ENCODE measurements at places on chromosomes 13 and 19.

- no peak for DNase-seq
These were observed 156.5 kb downstream of the LMO7 start for GRCh38 chr13:75792526-75793187.

DNA sequence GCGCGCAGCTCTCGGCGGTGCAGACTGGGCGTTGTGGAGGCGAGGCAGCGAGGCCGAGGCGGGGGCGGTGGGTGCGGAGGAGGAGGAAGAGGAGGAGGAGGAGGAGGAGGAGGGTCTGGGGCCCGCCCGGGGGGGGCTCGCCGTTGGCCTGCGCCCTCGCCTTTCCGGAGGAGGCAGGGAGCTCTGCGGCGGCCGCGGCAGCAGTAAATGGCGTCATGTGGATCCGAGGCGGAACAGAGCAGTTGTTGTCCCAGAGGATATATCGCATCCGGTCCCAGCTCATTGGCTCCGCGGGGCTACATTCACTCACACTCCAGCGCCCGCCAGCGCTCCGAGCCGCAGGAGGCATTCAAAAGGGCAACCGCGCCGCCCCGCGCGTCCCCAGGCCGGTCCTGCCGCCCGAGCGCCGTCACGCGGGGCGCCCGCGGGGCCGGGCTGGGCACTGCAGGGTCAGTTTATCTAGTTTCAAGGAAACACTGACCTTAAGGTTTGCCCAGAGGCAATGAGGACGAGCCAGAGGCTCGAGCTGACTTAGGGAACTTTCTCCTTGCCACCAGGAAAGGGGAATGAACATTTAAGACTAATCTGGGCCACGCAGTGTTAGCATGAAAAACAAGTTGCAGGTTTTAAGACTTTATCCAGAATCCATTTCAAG is at the start of gene SPRY2:
Gene SPRY2 (minus strand): TSS at position 26 of the 655 bp plus-strand sequence. CDS start 3,421 bp downstream, outside the sequence.
- no peak for DNase-seq

DNA sequence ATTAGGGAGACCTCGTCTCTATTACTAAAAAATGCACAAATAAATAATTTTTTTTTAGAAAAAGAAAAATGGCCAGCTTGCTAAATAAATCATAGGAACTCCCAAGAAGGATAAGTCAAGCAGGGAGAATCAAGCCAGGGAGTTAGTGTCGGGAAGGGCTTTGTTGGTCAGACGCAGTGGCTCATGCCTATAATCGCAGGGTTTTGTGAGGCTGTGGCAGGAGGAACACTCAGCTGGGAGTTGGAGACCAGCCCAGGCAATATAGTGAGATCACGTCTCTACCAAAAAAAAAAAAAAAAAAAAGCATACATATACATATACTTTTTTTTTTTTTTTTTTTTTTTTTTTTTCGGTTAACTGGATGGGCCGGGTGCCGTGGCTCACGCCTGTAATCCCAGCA is 9.0 kb downstream of the NACC1 start:
- no peak for DNase-seq

DNA sequence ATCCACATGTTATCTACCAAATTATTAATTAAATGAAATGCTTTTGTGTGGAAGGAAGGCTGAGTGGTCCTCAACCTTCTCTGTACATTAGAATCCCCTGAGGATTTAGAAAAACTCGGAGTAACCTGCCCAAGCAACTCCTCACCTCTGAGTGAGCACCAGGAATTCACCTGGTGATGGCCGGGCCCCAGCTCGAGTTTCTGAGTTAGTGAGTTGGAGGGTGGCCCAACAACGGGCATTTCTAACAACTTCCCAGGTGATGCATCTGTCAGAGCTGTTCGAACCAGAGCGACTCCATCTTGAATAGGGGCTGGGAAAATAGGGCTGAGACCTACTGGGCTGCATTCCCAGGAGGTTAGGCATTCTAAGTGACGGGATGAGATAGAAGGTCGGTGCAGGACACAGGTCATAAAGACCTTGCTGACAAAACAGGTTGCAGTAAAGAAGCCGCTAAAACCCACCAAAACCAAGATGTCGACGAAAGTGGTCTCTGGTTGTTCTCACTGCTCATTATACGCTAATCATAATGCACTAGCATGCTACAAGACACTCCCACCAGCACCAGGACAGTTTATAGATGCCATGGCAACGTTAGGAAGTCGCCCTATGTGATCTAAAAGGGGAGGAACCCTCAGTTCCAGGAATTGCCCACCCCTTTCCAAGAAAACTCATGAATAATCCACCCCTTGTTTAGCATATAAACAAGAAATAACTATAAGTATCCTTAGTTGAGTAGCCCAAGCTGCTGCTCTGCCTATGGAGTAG is 44.2 kb upstream of the SHISA2 start:
- DNase-seq = no peak

DNA sequence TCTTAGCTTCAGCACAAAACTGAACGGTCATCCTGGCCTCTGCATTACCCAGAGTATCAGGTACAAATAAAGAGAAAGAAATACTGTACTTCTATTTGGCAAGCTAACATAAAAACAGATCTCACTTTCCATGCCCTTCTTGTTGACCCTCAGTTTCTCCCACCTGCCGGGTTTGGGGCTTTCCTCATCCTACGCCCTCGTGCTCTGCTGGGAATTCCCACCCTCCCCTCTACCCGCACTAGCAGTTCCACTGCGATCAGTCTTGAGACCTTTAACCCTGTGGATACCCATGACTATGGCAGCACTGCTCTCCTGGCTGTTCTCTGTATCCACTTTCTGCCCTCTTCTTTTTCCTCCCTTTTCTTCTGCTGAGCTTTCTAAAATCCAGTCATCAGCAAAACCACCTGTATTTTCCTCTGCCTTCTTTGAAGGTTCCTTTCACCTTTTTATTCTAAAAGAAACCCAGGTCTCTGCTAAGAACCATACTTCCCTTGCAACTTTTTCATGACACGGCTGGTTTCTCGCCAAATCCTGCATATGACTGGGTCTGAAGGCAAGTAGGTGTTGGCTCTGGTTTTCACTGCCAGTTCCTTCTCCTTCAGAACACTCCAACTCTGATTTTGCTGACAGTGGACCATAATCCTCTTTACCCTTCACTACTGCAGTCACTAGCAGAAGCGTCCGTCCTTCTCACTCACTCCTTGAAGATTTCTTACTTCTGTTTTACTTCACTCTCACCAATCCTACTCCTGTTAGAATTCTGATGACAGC is 99.4 kb downstream of the MIPEP start:
- DNase-seq = no peak

GRCh38 chr19:34577531-34578101 is 96.1 kb downstream of the WTIP start:
- no peak for DNase-seq

DNA sequence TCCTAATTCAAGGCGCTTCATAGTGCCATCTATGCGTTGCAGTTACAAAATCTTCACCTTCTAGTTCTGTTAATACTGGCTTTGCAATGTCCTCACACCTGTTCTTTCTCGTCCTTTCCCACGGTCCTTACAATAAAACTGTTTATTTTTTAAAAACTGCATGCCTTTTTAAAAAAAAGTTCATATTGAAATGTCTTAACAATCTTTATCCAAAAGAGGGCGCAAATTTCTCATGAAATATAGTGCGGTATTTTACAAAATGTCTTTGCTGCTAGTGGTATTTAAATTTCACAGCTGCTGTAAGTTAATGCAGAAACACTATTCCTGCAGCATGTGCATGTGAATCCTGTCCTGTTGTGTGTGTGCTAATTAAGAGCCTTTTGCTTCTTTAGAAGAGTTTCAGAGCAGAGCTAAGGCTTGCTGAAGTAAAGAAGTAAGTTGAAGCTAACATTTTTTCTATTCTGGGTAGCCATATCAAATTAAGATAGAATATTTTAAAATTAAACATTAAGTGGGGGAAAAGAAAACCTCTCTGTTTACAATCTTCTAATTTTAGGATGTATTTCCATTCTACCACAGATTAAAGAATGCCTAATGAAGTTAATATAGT is 15.8 kb upstream of the CLDN10 start:
- no peak for DNase-seq

GRCh38 chr19:38463365-38463764 is 29.9 kb downstream of the RYR1 start:
- no peak for DNase-seq

DNA sequence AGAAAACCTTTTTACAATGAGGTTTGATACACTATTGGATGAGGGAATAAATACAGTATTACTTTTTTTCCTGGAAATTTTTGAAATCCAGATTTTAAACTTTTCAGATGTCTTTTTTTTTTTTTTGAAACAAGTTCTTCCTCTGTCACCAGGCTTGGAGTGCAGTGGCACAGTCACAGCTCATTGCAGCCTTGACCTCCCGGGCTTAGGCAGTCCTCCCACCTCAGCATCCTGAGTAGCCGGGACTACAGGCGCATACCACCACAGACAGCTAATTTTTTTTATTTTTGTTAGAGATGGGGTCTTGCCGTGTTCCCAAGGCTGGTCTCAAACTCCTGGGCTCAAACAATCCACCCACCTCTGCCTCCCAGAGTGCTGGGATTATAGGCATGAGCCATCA is 96.8 kb downstream of the RNF17 start:
- DNase-seq = no peak

- DNase-seq = no peak
These were observed 19.6 kb upstream of the NFIC start for GRCh38 chr19:3346677-3347353.

DNA sequence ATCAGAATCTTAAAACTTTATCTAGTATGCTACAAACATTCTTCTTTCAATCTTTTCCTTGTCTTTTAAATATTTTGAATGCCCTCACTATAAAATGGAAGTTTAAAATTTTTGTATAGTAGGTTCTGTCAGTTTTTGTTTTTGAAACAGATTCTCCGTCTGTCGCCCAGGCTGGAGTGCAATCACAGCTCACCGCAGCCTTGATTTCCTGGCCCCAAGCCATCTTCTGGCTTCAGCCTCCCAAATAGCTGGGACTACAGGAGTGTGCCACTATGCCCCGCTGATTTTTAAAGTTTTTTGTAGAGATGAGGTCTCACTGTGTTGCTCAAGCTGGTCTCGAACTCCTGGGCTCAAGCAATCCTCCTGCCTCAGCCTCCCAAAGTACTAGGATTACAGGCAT is 20.7 kb downstream of the PHF11 start:
- no peak for DNase-seq

GRCh38 chr19:47510516-47511127 is 4.2 kb downstream of the NAPA start:
- no peak for DNase-seq

GRCh38 chr19:36488846-36489117 is 579 bp downstream of the ZNF566 start:
- DNase-seq = peak; percentile 17

DNA sequence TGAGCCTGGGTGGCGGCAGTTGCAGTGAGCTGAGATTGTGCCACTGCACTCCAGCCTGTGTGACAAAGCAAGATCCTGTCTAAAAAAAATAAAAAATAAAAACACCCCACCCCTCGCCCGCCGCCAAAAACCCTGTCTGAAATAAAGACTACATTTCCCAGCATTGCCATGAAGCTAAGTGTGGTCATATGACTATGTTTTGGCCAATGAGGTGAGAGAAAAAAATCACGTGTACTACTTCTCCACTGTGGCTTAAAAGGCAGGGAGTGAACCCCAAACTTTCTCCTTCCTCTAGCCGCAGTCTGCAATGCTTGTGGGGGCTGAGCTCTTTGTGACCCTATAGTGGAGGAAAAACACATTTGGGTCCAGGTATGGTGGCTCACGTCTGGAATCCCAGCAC is 54.9 kb downstream of the COLGALT1 start:
- DNase-seq = no peak

- no peak for DNase-seq
These were observed 594 bp downstream of the ZNF559 start for GRCh38 chr19:9324584-9324962.

DNA sequence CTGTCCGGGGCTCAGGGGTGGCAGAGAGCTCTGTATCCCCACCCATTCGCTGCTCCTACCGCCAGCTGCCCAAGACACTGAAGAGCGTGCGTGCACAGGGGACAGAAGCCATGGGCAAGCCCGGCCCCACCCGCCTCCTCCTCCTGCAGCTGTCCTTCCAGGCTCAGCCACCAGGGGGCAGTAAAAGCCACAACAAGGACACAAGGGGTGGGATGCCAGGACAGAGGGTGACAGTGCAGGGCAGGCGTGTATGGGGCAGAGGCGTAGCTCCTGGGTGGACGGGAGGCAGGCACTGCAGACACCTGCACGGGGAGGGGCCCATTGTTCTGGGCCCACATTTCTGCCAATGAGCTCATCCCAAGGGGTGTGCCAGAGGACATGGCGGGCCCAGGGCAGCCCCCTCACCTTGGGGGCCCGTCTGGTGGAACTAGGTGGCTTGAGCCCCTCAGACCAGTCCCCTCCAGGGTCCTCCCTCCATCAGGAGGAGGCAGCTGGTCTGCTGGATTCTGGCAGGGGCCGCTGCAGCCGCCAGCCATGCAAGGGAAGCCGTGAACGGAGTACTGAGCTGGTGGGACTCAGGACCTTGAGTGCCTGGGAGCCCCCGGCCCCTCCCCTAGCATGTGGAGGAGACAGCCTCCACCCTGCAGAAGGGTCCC is 61.2 kb downstream of the MLLT1 start:
- peak; percentile 86 for DNase-seq

DNA sequence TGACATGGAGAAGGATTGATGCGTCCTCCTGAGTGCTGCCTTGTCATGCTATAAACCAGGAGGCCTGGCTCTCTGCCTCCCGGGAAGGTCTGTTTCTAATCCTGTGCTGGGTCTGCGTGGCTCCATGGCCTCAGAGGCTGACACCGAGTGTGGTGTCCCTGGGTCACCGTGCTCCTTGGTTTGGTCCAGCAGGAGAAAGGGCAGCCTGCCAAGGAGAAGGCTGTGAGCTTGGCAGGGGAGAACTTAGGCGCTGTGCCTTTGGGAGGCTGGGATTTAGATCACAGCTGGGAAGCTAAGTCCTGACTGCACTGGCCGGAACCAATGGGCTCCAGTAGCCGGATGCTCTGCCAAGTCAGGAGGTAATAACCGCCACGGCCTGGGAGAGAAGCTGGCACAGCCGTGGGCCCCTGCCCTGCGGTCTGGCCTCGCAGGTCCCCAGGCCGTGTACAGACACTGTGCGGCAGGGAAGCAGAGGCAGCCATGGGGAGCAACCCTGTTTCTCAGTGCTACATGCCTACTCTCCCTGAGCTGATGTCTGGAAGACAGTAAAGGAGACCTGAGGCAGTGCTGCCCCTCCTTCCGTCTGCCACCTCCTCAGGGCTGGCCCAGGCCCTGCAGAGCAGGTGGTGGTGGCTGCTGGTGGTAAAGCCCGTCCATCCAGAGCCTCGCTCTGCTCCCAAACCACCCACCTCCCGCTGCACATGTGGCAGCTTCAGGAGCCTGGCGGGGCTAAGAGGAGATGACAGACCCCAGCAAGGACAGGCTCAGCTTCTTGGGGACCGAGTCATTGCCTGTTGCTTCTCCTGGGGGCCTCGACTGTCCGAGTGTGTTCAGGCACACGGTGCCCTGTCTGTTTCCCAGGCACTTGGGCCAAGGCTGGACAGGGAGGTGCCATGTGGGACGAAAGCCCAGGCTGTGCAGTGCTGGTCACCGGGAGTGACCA is 44.9 kb downstream of the C13orf46 start:
- DNase-seq = no peak
